ENCODE measurements at places on chromosomes 5 and 9.

GRCh38 chr9:88017096-88017495, 42.8 kb upstream of the CDK20 start:
- no peak for DNase-seq

DNA sequence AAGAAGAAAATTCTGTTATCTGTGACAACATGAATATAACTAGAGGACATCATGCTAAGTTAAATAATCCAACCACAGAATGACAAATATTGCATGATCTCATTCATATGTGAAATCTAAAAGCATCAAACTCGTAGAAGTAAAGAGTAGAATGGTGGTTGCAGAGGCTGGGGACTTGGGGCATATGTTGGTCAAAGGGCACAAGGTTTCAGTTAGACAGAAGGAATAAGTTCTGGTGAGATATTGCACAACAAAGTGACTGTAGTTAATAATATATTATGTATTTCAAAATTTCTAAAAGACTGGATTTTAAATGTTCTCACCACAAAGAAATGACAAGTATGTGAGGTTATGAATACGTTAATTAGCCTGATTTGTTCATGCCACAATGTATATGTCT, 24.8 kb downstream of the GRIA1 start:
- DNase-seq = no peak

GRCh38 chr5:115415143-115415491, 118.7 kb upstream of the CCDC112 start:
- DNase-seq = no peak

DNA sequence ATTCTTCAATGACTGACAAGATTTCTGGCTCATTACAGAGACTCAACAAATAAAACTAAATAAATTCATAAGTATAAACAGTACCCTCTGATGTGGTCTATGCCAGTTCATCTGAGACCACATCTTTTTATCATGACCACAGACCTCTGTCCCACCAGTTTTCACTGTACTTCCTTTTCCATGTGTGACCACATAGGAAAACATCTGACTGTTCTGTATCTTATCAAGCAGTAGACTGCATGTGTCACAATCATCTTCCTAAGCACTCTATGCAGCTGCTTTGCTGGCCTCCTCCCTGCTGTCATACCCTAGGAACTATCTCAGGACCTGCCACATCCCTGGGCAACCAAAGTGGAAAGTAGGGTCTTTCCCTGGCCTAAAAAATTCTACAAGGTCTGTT, 205.0 kb upstream of the ZNF462 start:
- no peak for DNase-seq

DNA sequence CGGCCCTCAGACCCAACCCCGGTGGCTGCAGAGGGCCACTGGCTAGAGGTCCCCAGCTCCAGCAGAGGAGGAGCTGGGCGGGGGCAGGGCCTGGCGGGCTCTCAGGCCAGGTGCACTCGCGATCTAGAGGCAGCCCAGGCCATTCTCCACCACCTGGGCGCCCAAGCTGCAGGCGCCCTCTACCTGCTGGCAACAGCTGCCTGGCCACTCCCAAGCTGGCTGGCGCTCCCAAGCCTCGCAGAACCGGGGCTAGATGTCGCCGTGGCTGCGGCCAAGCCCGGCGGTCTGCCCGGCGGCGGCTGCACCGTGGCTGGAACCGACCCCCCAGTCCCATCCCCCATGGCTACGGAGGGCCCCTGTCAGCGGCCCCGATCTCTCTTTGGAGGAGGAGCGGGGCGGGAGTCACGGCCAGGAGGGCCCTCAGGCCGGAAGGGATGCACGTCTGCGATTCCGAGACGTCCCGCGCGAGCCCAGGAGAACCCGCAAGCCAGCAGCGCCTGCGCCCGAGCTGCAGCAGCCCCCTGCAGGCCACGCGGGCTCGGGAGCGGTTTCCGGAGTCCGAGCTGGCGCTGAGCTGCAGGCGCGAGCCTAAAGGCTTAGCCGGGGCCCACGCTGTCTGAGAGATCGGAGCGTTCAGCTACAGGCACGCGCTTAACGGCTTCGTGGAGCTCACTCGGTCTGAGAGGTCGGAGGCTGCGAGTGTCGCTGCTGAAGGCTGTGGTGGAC, 44.3 kb upstream of the BICD2 start:
- DNase-seq = peak; percentile 31

- DNase-seq = no peak
Observed at GRCh38 chr9:130609163-130609562, 29.8 kb downstream of the FUBP3 start.

DNA sequence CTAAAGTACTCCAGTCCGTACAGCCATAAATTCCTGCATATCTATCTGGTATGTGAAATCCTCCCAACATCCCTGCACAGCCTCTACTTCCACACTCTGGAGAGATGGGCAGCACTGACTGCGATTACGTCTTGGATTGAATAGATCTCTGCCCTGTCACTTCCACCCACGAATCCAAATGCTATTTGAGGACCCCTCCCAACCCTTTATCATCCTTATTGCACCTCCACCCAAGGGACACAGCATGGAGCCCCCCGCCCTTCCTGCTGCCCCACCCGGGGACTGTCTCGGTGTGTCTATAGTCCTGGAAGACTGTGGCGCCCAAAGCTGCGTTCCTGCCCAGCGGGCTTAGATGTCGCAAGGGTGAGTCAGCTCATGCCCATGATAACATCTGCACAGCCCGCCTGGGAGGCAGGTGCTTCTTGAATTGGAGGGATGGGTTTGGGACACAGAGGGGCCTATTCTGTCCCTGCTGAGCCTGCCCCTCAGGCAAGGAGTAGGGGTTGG, 105.7 kb upstream of the HAND1 start:
- DNase-seq = no peak

GRCh38 chr9:9942764-9943424, 669.9 kb downstream of the PTPRD start:
- peak; percentile 9 for DNase-seq

GRCh38 chr5:14408969-14409586, 172.5 kb upstream of the OTULINL start:
- DNase-seq = no peak

- no peak for DNase-seq
Observed at GRCh38 chr5:148290271-148291195, 21.7 kb upstream of the SPINK7 start.

DNA sequence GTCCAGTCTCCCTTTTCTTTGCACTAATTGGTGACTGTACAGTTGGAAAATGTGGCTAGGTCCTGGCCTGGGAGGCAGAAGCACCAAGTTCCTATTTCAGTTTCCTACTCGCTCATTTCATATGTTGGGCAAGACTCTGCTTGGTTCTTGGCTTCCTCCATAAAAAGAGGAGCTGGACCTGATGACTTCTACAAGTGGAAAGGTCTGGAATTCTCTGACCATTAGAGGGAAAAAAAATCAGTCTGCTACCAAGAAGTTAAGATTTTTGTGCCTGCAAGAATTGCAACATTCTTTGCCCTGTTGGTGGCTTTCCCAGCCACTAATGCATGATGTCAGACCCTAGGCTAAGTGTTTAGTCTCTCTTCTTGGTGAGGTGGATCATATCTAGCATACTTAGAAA, 91.5 kb downstream of the WDR41 start:
- no peak for DNase-seq

DNA sequence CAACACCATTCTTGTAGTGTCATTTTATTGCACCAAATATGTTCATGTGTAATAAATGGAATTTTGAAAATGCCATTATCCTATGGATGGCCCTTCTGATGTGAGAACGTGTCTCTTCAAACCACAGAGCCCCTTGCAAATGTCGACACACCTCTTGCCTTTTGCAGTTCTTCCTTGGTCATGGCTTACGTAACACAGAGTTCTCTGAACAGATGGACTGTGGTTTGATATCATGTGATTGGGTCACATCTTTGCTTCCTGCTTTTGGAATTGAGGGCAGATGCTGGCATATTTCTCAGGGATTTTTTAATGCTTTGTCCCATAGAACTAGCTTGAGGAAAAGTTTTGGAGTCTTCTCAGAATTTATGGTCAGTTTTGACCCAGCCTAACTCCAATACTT, 4.6 kb downstream of the TGFBR1 start:
- no peak for DNase-seq

GRCh38 chr9:18890372-18890771, 142.6 kb downstream of the SAXO1 start:
- DNase-seq = peak; percentile 14

GRCh38 chr9:88011005-88011766, 36.9 kb upstream of the CDK20 start:
- no peak for DNase-seq

DNA sequence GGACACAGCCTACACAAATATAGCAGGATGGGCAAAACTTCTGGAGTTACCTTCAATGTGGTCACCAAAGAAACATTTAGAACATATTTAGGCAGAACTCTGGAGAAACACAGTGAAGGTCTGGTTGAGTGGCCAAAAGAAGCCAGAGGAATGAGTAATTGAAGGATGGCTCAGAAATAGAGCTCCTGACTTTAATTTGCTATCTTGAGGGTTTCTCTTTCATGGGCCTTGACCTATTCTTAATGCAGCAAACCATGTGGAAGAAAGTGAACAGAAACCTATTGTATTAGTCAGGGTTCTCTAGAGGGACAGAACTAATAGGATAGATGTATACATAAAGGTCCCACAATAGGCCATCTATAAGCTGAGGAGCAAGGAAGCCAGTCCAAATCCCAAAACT, 650.5 kb downstream of the ACTL7B start:
- DNase-seq = no peak

- no peak for DNase-seq
Observed at GRCh38 chr9:121242959-121243346, 25.0 kb upstream of the GSN start.

- no peak for DNase-seq
Observed at GRCh38 chr9:16377311-16377710, 493.2 kb downstream of the BNC2 start.

- DNase-seq = no peak
Observed at GRCh38 chr9:90547896-90548295, 94.7 kb downstream of the DIRAS2 start.

DNA sequence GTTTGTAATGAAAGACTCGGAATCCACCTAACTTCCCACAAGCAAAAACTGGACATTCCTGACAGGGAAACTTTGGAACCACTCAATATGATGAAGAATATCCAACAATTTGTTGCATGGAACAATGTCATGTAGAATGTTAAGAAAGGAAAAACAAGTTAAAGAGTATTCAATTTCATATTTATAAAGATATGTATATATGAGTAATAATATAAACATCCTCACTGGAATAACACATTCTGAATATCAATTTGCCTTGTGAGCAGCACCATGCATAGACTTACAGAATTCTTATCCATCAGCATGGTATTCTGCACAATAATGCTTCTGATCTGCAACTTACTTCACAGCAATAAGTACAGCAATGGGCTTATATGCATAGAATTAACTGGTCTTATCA, 650.3 kb downstream of the SEMA5A start:
- no peak for DNase-seq

GRCh38 chr5:93623153-93623552, 40.1 kb downstream of the NR2F1 start:
- no peak for DNase-seq

DNA sequence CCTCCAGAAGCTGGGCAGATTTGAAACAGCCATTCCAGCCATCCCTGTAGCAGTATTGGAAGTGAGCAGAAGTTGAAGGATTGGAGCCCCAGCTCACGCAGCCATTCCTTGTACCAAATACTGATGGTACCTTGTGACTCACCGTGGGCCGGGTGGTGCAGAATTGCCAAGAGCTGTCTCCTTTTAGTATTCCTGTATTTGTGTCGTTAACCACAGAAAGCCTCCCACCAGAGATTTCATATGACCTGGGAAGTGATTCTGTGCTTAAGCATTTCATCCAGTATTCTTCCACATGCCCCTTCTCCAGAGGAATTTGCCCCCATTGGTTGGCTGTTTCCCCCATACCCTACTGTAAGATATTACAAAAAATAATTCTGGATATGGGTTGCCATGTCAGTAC, 17.7 kb upstream of the TLX3 start:
- DNase-seq = no peak

DNA sequence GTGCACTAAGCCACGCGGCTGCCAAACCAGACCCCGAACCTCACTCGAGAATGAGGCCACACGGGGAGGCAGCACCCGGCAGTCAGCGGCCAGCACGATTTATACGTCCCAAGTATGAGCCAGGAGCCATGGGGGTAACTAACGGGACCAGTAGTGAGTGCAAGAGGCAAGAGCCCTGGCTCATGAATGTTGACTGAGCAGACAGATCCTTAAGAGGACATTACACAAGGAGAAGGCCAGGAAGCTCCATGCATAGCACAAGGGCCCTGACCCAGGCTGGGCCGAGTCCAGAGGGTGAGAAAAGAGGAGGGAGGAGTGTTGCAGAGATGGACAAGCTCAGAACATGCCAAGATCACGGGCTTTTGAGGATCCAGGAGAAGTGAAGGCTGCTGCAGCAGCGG, 58.6 kb upstream of the PHYKPL start:
- DNase-seq = no peak

- DNase-seq = no peak
Observed at GRCh38 chr9:134842321-134842720, 38.3 kb upstream of the FCN2 start.

GRCh38 chr5:173679909-173680630, 63.6 kb upstream of the BOD1 start:
- DNase-seq = no peak

DNA sequence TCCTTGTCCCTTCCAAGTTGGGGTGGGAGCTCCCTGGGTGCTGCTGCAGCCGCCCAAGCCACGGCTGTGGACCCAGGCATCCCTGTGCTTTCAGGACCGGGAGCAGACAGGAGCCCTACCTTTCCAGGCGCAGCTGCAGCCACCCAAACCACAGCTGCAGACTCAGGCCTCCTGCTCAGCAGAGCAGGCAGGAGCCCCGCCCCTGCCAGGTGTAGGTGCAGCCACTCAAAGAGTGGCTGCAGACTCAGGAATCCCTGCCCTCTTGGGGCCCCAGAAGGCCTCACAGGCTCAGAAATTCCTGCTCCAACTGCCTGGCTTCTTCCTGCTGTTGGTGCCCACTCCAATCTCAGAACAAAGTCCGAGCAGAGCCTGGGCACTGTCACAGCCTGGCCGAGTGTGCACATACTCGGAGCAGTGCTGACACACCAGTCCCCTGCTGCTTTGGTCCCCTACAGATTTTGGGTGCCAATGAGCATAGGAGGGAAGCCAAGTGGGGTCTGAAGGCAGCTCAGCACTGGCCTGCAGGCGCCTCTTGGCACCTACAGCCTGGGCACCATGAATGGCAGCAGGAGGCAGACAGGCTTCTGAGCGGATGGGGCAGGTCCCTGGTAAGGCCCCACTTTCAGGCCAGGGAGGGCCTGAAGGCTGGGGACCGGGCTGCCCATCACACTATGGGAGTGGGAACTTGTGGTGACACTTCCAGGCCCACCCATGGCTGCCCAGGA, 6.0 kb upstream of the TESK1 start:
- DNase-seq = no peak

- DNase-seq = no peak
Observed at GRCh38 chr9:117744369-117744768, 40.2 kb downstream of the TLR4 start.

- DNase-seq = no peak
Observed at GRCh38 chr5:76720988-76721569, 5.2 kb downstream of the F2R start.

DNA sequence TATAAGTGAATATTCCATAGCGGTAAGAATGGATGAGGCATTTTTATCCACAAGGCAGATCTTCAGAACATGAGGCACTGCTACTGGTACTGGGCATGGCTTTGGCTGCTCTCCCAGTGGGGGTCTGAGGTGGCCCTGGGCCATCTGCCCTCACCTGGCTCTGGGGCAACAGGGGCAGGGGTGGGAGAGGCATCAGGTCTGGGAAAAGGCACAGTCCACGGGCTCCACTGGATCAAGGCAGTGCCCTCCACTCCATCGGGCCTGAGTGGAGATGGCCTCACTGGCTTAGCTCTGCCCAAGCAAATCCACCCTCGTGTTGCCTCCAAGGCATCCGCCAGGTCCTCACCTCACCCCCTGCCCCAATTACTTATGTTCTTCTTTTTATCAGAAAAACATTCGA, 10.9 kb upstream of the NKD2 start:
- no peak for DNase-seq
